ENCODE measurements at places on chromosomes 7 and 10. TPM values are rescaled to one million over a fixed set of nuclear protein-coding genes. Genes with fewer than 3 reads are reported as not detected.

GPR15LG gene
- total RNA-seq: not detected

COL1A2 gene
- total RNA-seq: 47.8 TPM

GIMAP8 gene
- total RNA-seq: not detected

ADRB1 gene
- total RNA-seq: 0.24 TPM

ZNF736 gene
- total RNA-seq: not detected

NCF1 gene
- total RNA-seq: 0.31 TPM

INMT gene
- 3.9 TPM for total RNA-seq

GRM3 gene
- total RNA-seq: 0.30 TPM

MYL7 gene
- 4.7 TPM for total RNA-seq

AOAH gene
- total RNA-seq: 0.21 TPM

ABCA13 gene
- total RNA-seq: not detected

WDR86 gene
- 40.6 TPM for total RNA-seq

UNC5B gene
- 40.2 TPM for total RNA-seq

CALN1 gene
- 3.2 TPM for total RNA-seq

NME8 gene
- total RNA-seq: 2.7 TPM

COPS6 gene
- total RNA-seq: 51.8 TPM

FGL2 gene
- not detected for total RNA-seq

CLCN1 gene
- 0.11 TPM for total RNA-seq

TAS2R41 gene
- 0.10 TPM for total RNA-seq

TMEM26 gene
- total RNA-seq: 0.04 TPM

ANAPC16 gene
- total RNA-seq: 79.0 TPM

PTPRN2 gene
- 0.80 TPM for total RNA-seq

FZD8 gene
- 43.0 TPM for total RNA-seq

CCL24 gene
- total RNA-seq: not detected
